ENCODE measurements at places on chromosomes 6 and 20. TPM values are rescaled to one million over a fixed set of nuclear protein-coding genes. Genes with fewer than 3 reads are reported as not detected.

- no peak for DNase-seq
These were observed 16.7 kb downstream of the UNC5CL start for GRCh38 chr6:41022294-41022693.

DNA sequence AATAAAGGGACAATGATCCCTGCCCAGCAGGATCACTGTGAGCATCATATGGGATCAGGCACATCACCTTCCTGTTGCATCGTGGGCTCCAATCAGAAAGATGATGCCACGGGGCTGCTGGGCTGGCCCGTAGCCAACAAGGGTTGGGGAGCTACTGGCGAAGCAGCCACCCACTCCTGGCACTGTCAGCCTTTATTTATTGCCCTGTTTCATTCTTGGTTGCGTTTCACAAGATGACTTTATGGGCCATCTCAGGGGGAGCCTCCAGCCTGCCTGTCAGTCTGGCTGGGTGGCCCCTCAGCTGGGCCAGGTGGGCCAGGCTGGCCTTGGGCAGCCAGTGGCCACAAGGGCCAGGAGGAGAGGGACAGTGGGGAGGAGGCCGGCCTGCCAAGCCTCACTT lies 17.3 kb downstream of the VSTM2L start:
- no peak for DNase-seq

- no peak for DNase-seq
These were observed 85.1 kb upstream of the ESR1 start for GRCh38 chr6:151722342-151722741.

DNA sequence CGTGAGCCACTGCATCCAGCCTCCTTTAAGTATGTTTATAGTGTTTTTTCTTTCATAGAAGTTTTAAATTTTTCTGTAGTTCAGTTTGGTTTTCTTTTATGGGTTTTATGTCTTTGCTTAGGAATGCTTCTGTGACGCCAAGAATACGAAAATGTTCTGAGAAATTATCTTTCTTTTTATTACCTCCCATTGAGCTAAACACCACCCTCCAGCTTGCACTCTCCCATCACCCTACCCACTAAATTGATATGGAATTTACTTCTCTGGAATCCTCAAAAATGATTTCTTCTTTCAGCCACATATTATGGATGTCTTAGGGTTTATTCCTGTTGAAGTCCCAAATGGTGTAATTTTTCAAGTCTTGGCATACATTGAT lies 38.1 kb downstream of the JARID2 start:
- DNase-seq: no peak

DNA sequence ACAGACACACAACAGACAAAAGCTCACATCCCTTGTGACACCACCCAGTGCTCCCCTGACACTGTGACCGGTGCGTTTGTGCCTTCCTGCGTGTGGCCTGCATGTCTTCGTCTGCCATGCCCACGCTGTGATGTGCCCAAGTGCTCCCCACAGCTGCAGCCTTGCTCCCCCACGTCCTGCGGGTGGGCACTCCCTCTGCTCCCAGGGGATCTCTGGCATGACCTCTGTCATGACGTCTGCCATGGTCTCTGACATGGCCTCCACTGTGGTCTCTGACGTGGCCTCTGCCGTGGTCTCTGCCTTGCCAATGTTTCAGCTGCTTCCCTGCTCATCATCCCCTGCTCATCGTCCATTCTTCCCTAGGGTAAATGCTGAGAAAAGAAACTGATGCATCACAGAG lies 200.9 kb downstream of the DLL1 start:
- DNase-seq: no peak

- DNase-seq: peak; percentile 24
These were observed 209.2 kb downstream of the ANKRD60 start for GRCh38 chr20:58019027-58019849.

GRCh38 chr6:66985816-66986215 lies 1278.8 kb upstream of the EYS start:
- DNase-seq: no peak

- DNase-seq: no peak
These were observed 21.9 kb downstream of the SPATA2 start for GRCh38 chr20:49893242-49894072.

- no peak for DNase-seq
These were observed 26.4 kb upstream of the RFPL4B start for GRCh38 chr6:112320561-112321318.

DNA sequence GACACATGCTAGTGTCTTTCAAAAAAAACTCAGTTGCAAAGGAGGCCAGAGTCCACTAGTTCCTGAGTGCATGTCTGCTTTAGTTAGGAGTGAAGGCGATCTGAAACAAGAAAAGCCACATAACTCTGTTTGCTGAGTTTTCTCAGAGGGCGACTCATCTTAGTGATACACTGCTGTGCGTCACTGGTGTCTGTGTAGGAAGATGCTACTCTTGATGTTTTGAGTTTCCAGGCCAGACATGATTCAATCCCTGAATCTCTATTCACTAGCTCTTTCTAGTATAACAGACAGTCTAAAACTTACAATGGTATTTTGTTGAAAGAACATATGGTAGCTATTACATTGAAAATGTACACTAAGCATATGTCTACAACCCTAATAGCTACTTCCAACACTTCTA lies 60.9 kb downstream of the GFRAL start:
- no peak for DNase-seq

- DNase-seq: no peak
These were observed 316.0 kb downstream of the TFAP2C start for GRCh38 chr20:56945057-56945456.

DNA sequence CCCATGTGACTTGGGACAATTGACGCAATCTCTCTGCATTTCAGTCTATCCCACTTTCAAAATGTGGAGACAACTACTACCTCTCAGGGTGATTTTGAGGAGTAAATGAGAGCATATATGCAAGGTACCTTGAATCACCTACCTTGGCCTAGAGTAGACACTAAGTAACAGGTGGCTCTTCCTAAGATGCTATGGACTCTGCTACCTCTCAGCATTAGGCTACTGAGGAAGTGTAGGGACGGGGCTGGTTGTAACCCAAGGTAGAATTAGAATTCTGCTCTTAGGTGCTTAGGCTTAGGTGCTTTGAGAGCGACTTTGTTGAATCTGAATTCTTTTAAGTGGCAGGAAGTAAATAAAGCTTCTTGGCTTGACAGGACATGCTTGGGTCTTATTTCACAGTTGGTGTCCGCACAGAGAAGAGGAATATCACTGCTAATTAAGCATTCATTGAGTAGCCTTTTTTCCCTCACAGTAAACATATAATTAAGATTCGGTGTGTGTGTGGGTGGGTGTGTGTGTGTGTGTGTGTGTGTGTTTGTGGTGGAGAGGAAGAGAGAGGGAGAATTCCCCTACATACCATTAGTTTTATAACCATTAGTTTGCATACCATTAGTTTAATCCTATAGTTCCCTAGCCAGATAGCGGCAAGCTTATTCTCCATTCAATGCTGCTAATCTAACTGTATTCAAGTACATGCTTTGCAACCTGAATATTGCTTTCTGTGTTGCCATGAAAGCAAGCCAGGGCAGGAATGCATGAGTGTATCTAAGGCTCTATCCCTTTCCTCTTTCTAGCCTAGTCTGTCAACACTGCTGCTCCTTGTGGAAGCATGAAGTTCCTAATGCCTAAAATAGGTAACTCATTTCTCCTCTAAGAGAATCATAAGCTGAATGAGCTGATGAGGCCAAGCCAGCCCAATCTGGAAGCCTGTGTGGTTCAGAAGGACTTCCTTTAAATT lies 112.5 kb downstream of the IPCEF1 start:
- DNase-seq: no peak

DNA sequence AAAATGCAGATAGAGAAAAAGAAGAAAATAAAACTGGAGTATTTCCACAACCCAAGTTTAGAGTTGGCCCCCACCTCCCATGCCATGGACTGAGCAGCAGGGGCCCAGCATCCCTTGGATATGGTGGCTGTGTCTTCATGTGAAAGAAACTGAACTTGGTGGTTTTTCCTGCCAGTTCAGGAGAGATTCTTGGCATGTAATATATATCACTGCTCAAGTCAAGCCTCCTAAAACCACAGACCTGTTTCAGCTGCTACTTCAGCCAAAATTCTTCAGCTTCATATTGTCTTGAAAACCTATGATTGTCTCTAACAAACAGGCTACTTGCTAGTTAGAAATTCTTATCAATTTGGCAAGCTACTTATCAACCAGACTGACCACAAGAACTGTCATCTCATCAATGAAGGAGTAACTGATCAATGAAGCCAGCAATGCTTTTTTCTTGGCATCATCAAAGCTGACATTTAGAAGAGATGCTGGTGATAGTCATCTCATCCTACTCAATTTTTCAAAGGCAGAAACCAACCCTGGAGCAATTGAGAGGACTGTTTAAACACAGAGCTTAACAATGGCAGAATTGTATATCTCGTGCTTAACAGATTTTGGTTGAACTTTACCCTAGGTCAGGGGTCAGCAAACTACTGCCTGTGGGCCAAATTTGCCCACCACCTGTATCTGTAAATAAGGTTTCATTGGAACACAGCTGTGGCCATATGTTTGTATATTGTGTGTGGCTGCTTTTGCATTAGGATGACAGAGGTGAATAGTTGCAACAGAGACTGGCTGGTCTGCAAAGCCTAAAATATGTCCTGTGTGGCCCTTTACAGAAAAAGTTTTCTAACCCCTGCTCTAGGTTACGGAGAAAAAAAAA lies 10.4 kb upstream of the NOL7 start:
- no peak for DNase-seq

DNA sequence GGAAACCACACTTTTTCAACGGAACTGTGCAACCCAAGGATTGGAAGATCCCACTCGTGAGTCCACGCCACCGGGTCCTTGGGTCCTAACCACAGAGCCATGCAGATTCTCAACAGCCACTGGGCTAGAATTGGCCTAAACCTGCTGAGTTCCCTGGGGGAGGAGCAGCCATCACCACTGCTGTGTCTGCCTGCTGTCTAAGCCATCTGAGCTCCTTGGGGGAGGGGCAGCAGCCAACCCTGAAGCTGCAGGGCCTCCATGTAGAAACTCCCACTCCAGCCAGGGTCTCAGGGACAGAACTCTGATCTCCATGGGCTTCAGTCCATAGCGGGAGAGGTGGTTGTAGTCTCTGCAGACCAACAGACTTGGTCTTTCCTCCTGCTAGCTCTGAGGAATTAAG lies 154.6 kb upstream of the VGLL2 start:
- DNase-seq: no peak

DNA sequence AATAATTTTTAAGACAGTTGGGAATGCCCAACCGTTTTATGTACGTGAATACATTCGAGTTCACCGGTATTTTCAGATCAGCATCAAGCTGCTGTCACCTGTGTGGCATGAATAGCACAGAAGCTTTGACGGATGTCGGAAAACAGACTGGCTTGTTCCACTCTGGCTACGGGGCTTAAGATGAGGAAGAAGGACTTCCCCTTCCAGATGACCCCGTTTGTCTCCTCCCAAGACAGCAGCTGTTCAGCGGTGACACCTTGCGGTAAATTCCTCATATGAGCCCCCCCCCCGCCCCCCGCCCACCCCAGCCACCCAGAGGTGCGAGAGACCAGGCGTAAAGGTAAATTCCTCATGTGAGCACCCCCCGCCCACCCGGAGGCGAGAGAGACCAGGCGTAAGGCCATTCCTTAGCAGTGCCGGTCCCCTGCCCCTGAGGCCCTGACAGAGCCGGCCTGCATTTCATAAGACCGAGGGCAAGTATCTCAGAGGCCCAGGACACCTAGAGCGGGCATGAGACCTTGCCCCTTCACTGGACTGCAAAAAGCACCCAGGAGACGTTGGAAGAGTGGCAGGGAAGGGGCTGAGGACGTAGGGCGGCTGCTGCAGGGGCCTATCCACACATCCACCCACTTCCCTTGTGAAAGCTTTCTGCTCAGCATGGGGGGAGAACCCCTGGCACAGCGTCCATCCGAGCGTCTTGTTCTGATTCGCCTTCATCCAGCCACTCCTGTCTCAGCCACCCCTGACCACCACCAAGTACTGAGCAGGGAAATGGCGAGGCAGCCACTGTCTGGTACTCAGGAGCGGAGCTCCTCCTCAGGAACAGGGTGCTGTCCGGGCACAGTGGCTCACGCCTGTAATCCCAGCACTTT lies 7.3 kb upstream of the PCMTD2 start:
- DNase-seq: no peak

DNA sequence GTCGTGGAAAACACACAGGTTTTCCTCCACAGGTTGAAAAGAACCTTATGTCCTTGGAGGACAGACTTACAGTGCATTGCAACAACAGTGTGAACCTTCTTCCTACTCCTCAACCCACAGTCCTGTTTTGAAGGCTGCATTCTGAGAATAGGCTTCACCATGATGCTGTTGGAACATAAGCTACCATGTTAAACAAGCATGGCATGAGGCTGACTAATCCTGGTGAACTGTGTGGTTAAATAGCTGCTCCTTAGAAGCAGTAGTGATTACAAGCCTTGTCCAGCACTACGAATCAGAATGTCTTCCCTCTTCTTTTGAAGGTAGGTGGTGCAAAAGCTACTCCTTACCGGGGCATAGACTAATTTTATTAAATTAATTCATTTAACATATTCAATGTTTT lies 368.5 kb upstream of the EPHA7 start:
- no peak for DNase-seq

- no peak for DNase-seq
These were observed 136.5 kb upstream of the AKAP12 start for GRCh38 chr6:151103266-151103665.

The DLL1 gene
- total RNA-seq: 2.7 TPM

The IL17A gene
- not detected for total RNA-seq

The BPIFB1 gene
- total RNA-seq: not detected

The MYH7B gene
- 0.42 TPM for total RNA-seq

The LY6G5C gene
- 2.2 TPM for total RNA-seq
